ENCODE measurements at places on chromosomes 16 and 17.

GRCh38 chr16:88769617-88770460 is 15.2 kb downstream of the PIEZO1 start:
- no peak for DNase-seq

- no peak for DNase-seq
Measured at GRCh38 chr16:1669698-1670097, 8.4 kb upstream of the JPT2 start.

DNA sequence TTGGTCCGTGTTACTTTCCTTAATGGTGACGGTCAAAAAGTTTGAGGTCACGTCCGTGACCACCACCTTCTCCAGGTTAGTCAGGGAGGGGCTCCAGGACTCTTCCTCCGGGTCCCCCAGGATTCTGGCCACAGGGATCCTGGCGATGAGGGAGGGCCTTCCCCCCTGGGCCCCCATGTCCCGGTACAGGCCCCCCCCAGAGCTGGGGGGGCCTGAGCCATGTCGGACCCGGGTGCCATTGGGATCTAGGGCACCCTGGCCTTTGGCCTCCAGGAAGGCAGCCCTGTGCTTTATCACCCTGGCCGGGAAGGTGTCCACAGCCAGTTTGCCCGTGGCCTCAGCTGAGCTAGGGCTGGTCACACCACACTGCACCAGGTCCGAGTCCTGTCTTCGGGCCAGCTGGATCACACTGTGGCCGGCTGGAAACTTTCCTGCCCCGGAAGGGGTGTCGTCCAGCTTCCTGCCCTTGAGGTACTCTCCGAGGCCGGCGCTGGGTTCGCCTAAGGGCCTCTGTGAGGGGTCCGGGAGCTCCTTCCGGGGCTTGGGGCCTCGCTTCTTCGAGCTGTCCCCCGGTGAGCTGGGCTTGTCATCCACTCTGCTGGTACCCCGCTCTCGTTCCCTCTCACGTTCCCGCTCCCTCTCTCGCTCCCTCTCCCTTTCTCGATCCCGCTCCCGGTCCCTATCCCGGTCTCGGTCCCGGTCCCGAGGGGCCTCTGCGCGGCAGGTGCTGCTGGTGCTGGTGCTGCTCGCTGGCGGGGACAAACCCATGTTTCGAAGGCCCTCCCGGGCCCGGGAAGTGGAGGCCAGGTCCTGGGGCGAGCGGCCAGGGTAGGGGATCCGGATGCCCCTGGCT is 2.0 kb downstream of the CBX8 start:
- no peak for DNase-seq

DNA sequence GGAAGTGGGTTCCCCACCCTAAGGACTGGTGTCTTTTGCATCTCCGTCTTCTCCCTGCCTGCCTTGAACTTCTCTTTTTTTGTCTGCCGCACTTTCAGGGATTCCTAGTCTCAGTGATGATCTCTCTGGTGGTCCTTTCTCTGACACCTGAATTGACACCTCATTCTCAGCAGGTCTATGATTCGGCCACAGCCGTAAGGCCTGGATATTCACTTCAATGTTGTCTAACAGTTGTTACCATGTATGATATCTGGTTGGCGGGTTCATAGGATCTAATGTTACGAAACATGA is 25.1 kb upstream of the SLC47A1 start:
- no peak for DNase-seq

DNA sequence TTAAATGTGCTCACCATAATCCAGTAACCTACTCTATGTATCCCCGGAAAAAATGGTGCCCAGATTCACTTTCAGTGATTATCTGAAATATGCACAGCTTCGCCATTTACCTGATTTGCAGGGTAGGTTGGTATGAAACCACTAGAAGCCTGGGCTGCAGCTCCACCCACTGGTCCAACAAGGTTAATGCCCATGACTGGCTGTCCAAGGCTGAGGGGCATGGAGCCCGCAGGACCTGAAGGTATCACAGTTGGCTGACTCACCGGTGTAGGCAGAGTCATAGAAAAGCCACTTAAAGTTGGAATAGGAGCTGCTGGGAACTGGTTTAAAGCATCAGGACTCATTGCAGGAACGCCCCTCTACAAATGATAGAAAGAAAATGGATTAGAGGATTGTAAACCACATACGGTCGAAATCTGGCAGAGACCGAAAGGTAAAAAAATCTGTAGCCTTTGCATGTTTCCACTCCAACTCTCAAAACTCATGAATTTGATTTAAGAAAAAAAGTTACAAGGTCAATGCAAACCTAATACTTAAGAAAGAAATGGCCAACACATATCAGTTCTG is 38.6 kb downstream of the SYNRG start:
- DNase-seq = peak; percentile 42

DNA sequence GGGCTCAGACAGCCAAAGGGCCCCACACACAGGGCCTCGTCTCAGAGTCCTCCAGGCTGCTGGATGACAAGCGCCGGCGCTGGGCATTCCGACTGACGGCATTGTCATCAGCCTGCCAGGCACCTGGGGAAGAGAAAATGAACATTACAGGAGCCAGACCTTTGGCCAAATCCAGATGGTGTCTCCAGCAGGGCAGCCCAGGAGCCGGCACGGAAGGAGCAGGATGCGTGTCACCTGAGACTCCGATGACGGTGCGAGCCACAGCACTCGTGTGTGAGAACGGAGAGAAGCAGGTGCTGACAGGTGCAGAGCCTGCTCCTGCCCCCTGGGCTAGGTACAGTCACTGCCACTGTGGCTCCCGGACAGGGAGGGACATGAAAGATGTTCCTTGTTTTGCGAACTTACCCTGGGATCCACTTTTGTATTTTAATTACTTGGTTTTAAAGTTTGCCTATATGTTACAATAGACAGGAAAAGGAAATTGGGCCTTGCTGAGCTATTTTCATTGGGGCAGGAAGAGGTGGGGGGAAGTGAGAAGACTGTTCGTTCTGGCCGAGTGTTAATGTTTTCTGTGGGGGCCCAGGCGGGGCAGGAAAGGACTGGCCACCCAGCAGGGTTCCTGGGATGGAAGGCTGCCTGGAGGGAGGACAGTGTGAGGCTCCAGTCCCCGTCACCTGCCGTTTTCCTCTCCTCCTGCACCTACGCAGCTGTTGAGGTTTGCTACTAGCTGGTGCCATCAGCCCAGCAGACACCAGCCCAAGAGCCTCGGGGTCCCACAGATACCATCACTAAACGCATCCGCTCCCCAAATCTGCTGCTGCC is 4.4 kb upstream of the FOXJ1 start:
- no peak for DNase-seq

GRCh38 chr16:19884611-19885450 is at the start of gene GPRC5B:
TSS of gene GPRC5B (minus strand) at chr16:19884848. CDS start at chr16:19872845, 12,003 bp downstream.
- DNase-seq = no peak

- DNase-seq = no peak
Measured at GRCh38 chr16:309476-309875, 26.5 kb downstream of the PDIA2 start.

DNA sequence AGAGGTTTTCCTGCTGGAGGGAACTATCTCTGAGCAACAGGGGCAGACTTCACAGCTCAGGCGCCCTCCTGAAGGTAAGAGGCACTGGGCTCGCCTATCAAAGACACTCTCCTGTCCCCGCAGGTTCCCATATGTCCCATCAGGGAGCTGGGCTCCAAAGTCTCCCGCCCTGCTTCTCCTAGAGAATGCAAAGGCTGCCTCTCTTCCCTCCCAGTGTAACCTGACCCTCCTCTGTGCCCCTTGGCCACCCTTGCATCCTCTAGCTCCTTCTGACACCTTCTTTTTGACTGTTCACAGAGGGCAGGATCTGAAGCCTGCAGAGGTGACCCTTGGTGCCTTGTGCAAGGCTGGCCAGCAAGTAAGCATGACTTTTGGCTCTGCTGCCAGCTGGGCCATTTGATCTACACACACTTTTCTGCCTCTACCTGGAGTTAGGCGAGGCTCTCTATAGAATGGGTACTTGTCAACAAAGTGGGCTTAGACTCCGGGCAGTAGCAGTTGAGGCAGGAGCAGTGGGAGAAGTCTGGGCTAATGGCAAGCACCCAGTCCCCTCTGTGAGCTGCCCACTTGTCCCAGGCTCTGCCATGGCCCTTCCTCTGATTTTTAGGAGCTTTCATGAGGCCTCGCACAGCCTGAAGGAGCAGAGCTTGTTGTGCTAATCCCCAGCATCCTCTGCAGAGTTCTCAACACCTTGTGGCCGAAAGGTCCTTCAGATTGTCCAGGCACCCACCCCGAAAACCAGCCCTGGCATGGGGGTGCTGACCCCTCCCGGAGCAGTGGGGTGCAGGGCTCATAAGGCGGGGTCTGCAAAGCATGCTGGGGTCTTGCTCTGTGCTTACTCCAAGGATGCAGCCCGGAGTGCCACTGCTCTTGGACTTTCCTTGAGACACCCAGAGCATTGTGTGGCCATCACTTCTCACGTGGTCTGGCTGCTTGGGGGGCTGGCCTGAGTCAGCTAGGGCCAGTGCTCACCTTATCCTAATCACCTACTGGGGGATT is 122.9 kb downstream of the METRNL start:
- no peak for DNase-seq

DNA sequence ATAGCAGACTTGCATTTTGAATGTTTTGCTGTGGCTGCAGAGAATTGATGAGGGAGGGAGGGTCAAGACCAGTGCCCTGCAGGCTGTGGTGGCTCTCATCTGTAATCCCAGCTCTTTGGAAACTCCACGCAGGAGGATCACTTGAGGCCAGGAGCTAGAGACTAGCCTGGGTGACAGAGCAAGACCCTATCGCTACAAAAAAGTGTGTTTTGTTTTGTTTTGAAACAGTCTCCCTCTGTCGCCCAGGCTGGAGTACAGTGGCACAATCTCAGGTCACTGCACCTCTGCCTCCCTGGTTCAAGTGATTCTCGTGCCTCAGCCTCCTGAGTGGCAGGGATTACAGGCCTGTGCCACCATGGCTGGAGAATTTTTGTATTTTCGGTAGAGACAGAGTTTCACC is 1.9 kb upstream of the UBE2G1 start:
- DNase-seq = no peak

- DNase-seq = no peak
Measured at GRCh38 chr16:67296420-67296819, 17.1 kb downstream of the PLEKHG4 start.

GRCh38 chr17:45129426-45129939 is 2.8 kb downstream of the PLCD3 start:
- DNase-seq = no peak

- no peak for DNase-seq
Measured at GRCh38 chr16:27129401-27129800, 62.7 kb downstream of the C16orf82 start.

DNA sequence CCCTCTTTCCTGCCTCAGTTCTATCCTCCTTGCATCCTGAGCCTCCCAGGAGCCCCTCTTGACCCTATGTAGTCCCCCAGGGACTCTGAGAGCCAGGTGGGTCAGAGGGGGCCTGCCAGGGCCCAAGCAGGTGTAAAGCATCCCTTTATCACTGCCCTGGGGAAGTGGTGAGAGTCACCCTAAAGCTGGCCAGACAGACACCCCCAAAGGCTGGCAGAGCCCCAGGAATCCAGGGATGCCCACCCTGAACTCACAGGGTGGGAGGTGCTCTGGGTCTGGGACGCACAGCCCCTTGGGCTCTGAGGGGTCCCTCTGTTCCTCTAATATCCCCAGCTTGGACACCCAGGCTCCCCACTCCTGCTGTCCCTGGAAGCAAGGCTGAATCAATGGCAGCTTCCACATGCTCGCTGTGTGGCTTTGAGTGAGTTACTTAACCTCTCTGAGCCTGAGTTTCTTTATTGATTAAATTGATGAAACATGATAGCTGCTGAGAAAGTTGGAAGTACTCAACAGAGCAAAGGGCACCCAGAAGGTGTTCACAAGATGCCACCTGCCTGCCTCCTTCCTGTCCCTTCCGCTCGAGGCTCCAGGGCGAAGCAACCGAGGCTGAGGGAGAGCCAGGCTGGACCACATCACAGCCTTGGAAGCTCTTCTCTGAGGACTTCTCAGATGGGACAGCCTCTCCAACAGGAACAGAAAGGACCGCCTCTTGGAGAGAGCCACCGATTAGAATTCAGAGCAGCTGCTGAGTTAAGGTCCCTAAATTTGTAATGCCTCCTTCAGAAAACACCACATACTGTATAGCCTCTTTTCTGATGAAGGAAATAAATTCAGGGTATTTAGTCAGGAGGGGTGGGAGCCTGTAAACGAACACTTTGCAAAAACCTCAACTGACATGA is 67.1 kb upstream of the DOC2B start:
- no peak for DNase-seq

DNA sequence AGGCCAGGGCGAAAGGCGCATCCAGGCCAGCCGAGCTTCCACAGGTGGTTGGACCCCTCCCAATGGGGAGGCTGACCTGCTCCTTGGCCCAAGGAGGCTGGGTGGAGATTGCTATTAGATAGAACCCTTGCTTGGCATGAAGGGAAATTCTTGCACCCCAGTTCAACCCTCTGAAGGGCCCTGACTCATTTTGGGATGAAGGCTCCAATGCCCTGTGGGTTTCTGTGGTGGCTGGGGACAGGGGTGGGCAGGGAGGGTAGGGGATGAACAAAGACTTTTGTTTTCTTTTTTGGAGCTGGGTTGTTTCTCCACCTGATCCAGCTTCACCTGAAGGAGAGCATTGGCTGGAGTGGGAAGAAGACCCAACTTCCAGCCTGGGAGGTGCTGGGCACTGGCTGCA is 16.7 kb upstream of the TBX21 start:
- no peak for DNase-seq

GRCh38 chr17:7977039-7977438 is 25.4 kb upstream of the GUCY2D start:
- DNase-seq = no peak

- no peak for DNase-seq
Measured at GRCh38 chr16:86319585-86320236, 190.6 kb upstream of the FOXF1 start.

Measured in natural killer cell (primary cell).